ENCODE measurements at places on chromosomes 6 and 20.

DNA sequence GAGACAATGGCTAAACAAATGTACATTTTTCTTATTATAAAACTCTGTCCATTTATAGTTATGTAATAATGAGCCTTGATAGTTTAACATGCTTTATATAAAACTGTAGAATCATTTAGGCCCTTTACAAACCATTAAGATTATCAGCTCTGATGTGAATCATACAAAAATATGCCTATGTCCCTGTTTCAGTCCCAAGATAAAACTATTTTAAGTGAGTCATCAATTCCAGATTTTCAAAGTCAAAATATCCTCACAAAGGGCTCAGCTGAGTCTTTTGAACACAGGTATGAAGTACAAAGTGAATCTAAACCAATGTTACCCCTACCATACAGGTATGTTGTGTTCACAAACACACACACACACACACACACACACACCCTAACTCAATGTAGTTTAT is 88.0 kb downstream of the PTPRK start:
- DNase-seq = no peak

GRCh38 chr20:1924910-1925861 is 30.0 kb downstream of the SIRPA start:
- no peak for DNase-seq

GRCh38 chr6:154363821-154364220 is 7.2 kb upstream of the IPCEF1 start:
- DNase-seq = no peak

- DNase-seq = no peak
Observed at GRCh38 chr6:29764422-29765196, 41.4 kb downstream of the HLA-F start.

GRCh38 chr6:21710216-21710615 is 116.7 kb downstream of the SOX4 start:
- DNase-seq = no peak
